NCI-H2107 (cell line): ENCODE measurements at places on chromosomes 5 and 9.
A peak's percentile ranks its signal among the peaks of the same experiment; 100 is the strongest.

- peak; percentile 69 for DNase-seq
Observed at GRCh38 chr9:98974994-98975712, 31.4 kb downstream of the COL15A1 start.

DNA sequence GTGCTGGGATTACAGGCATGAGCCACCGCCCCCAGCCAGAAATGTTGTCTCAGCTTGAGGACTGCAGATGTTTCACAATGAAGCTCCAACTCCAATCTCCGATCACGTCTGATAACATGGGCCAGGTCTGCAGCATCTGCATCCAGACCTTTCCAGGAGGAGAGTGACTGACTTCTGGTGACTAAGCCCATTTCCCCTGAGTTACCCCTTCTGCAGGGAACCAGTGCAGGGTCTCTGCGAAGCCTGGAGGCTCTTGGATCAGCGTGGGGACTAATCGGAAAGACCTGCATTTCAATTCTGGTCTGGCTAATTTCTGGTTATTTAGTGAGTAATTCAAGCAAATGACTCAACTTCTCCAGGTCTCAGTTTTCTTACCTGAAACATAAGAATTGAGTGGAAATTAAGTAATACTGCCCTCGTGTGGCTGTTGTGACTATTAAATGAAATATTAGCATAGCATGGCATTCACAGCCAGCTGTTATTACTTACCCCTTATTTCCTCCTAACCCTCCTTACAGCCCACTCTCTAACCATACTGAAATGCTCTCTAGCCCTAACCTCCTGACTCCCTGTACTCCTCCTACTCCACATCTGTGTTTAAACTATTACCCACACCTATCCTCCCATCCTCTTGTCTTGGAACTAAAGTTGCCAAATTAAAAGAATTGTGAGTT, 2.2 kb upstream of the GNPDA1 start:
- DNase-seq, result no peak

- DNase-seq, result no peak
Observed at GRCh38 chr5:73352649-73353230, 95.8 kb downstream of the FOXD1 start.

DNA sequence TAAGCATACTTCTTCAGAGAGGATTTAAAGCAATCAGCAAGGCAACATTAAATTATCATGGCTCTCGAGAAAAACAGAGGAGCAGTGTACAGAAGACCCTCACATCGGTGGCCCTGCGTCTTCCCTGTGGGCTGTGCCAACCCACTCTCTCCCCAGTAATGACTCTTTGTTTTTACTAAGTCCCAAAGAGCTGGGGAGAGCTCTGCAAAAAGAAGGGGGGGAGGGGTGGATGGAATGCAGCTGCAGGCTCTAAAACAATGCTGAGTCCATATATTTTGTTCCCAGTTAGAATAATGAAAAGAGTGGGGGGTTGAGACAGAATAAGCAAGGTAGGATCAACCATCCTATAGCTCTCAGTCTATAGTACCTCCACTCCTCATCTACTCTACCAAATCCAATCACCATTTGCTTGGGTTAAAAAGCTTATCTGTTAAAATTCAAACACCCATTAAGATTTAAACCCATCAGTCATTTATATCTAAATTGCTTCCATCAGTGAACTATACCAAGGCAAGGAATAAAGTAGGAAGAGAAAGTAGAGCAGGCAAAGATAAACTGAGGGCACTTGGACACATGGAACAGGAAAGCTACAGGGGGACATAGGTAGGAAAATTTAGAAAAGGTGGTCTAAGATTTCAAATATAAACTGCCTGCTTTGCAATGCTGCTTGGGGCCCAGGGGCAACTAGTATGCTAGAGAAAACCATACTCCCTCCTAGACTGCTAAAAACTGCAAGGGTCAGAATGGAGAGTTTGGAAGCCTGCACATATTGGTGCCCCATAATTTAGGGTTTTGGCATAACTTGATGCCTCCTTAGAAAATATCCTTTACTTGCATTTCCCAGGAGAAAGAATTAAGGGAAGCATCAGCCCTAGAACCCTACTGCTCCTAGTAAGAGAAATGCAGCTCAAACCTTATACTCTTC, 20.6 kb downstream of the ELL2 start:
- no peak for DNase-seq

DNA sequence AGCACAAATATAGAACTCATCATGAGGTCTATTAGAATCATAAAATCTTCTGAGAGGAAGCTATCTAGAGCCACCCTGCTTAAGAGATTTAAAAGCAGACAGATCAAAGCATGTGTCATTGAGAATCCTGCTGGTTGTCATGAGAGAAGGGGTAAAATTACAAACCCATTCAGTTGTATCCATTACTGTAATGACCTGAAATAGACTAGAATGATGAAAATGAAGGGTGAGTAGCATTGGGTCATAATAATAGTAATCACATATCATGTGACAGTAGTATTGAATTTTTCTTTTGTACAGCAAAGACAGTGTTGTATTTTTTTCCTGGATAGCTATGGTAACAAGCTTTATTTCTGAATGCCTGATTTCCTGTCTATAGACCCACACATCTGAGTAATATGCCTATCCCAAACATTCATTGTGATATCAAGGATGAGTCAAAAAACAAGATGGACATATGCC, 149.0 kb downstream of the PDE4D start:
- no peak for DNase-seq

- no peak for DNase-seq
Observed at GRCh38 chr5:36355516-36355915, 53.8 kb upstream of the RANBP3L start.

DNA sequence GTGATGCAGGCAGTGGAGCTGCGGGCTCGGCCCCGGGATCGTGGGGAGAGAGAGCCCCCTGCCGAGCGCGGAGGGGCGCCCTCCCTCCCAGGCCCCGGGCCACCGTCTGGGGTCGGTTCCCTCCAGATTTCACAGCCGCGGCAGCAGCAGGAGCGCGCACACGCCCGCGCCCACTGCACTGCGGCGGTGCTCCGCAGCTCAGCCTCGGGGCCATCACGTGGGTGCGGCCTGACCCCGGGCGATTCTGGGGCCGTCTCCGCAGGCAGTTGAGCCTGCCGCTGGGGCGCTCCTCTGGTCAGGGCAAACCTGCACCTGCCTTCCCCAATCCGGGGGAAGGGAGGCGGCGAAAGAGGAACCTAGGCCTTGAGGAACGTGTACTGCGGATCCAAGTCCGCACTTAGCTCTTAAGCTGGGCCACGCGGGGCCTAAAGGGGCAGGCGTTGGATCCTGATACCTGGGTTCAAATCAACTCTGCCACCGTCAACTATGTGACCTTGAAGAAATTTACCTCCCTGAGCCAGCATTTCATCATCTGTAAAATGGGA, 9.4 kb upstream of the DELE1 start:
- no peak for DNase-seq

DNA sequence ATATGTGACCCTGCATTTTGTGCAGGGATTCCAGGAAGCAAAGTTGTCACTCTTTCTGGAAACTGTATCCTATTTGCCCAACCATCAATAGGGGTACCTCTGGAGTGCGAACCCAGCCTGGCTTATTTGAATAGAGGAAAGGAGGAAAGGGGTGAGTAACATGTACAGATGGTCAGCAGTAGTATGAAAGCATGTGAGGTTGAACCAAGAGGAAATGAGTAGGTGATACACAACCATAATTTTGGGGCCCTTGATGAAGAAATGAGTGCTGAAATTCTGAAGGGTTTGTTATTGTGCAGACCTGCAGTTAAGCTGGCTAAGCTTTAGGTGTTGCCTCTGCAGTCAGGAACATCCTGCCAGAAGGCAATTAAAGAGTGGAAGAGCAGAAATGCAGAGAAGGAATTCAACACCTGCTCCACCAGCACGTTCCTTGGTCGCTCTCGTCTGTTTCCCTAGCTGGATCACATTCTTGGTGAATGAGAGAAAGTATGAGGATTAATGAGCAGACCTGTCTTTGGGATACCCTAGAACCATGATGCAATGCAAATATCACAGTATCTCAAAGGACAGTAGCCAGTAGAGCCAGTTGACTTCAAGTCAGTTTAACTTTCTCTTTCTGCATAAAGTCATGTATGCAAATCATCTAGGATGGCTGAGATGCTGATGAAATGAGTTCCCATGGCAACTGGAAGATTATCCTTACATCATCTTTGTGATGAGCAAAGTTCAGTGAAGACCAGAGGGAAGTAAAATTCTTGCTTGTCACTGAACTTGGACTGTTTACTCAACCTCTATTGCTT, 13.2 kb upstream of the IL12B start:
- no peak for DNase-seq

DNA sequence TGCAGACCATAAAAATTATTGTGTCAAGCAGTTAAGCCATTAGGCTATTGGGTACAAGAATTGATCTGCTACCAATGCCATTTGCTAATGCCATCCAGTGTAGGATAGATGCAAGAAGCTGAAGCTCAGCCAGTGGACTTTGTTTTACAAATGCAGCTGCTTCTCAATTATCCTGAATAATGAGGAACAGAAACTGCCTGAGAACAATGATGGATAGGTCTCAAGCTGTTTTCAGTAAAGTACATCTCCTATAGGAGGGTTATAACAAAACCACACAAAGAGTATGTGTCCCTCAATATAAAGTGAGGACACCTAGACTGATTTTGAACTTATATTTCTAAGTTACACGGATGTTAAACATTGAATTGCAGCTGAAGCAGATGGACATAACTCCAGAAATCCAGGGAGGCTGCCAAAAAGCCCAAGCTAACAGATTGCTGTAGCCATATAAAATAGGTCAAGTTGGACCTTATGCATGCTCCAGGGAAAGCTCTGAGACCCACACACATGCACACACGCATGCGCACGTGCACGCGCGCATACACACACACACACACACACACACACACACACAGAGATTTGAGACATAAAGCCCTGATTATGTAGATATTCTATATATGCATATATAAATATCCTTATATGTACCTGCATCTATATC, 482.7 kb upstream of the CD180 start:
- no peak for DNase-seq

DNA sequence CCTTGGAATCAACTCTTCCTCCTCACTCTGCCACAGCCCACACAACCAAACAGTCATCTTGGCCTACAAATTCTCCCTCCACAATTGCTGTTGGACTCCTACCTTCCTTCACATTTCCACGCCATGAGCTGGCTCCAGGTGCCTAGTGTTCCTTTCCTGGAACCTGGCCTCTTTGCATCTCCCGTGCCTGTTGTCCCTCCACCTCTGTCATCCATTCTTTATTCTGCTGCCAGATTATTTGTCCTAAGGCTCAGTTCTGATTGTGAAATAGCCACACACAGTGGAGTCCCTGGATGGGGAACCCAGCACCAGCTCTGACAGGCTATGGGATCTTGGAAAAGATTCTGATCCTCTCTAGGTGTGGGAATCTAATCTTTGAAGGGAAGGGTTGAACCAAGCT, 109.1 kb upstream of the ANKH start:
- no peak for DNase-seq

DNA sequence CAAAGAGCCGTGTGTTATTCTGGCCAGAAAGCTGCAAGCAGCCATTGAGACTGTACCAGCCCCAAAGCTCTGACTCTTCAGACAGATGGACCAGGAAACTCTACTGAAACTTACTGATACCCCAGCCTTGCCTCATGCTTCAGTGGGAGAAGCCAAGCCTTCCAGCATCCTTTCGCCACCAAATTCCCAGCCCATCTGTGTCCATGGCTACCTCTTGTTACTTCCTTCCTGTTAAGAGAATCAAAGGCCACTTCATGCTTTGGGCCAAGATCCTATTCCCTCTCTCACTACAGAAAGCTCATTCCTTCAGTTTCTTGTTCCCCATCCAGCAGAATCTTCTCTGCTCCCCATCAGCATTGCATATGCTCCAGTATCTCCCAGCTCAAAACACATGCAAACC, 46.9 kb upstream of the FREM1 start:
- no peak for DNase-seq

- no peak for DNase-seq
Observed at GRCh38 chr5:153584960-153585359, 94.5 kb downstream of the GRIA1 start.

DNA sequence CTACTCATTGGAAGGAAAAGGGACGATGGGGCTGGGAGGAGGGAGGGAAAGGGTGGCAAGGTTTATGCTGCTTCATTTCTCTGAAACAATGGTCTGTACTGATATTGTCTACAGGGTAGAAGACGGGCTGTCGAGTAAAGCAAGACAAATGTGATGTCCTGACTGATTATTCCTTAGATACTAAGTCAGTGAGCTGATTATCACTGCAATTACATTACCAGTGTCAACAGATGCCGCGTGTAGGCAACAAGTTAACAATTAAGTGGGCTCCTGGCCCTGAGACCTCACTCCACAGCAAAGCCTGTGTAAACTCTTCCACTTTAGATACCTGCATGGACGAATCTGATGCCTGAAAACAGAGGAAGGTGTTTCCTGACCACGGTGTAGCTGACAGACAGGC, 602.8 kb downstream of the IRX1 start:
- DNase-seq, result no peak

GRCh38 chr5:149324641-149325040, 20.7 kb upstream of the GRPEL2 start:
- no peak for DNase-seq

DNA sequence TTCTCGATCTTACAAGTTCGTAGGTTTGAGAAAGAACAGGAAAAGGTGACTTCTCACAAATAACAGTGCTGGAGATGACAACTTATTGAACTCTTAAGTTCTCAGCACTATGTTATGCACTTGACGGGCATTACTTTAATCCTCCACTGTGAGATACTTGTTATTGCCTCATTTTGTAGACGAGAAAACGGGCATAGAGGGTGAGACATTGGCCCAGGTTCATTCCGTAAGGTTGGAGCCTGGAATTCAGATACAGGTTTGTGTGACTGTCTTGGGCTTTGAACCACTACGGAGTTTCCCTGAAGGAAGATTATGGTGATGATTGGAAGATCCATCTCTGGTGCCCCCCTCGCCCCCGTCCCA, 657 bp downstream of the MAT2B start:
- DNase-seq, result no peak

GRCh38 chr5:10556289-10556807, 7.5 kb upstream of the ANKRD33B start:
- DNase-seq, result no peak

- DNase-seq, result no peak
Observed at GRCh38 chr5:124519396-124519795, 227.0 kb downstream of the ZNF608 start.

DNA sequence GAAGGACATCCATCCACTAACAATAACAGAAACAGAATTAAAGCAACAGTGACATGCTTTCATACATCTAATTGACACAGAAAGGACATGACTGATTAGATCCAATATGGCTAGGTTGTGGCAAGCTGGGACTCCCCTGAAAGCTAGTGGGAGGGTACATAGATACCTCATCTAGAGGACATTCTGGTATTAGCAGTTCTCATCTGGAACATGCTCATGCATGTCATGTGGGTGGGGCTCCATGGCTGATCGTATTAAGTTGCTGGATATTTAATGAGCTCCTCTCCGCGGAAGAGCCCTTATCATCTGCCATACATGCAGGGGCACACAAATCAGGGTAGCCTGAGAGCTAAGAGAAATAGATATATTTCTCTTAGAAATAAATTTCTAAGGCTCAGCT, 358.9 kb downstream of the ICE1 start:
- DNase-seq, result no peak
